ENCODE measurements at places on chromosomes 6 and 20.

DNA sequence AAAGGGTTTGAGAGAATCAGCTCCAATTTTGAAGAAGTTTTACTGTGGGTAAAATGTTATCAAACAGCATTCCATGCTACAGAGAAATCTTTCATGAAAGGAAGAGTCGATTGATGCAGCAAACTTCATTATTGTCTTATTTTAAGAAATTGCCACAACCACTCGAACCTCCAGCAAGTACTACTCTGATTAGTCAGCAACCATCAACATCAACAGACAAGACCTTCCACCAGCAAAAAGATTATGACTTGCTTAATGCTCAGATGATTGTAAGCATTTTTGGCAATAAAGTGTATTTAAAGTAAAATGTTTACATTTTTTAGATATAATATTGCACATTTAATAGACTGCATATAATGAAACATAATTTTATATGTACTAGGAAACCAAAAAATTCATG, 87.5 kb downstream of the AKAP7 start:
- DNase-seq: no peak

DNA sequence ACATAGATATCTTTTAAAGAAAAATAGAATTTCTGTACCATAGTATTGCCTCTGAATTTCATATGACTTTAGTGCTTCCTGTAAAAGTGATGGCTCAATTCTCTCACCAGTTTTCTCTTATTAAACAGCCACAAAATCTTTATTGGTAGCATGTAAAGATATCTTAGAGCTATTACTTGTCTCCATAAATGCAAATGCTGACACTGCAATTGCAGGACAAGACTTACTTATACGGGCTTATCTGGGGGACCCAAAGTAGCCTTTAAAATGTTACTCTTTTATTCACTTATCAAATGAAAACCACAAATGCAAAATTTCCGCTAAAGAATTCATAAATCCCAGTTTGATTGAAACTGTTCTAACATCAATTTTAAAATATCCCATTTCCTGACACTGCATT, 287.1 kb upstream of the SPTLC3 start:
- no peak for DNase-seq

GRCh38 chr20:5402903-5403531, 86.3 kb upstream of the PROKR2 start:
- no peak for DNase-seq

DNA sequence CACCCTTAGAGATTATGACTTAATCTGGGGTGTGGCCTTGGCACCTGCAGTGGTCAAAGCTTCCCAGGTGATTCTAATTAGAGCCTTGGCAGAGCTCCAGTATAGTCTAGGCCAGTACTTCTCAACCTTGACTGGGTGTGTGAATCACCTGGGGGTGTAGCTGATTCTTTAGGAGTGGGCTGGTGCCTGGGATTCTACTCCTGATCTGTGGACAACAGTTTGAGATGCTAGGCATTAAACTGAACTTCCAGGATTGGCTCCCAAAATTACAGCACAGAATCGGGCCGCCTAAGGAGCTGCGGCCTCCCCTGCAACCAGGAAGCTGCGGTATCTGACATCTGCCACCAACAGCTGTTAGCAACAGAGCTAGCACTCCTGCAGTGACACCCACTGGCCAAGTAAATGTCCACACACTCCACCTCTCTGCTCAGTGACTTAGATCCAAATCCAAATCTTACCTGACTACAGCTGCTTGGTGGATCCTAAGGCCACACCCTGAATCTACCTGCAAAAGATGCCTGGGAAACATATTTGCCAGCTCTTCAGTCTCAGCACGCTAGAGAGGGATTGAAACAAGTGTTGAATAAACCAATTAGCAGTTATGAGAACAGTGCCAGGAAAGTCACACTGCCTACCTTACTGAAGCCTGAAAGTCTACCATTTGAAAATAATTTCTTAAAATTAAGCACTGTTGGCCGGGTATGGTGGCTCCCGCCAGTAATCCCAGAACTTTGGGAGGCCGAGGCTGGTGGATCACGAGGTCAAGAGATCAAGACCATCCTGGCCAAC, 126.7 kb downstream of the UNC5CL start:
- peak; percentile 56 for DNase-seq

DNA sequence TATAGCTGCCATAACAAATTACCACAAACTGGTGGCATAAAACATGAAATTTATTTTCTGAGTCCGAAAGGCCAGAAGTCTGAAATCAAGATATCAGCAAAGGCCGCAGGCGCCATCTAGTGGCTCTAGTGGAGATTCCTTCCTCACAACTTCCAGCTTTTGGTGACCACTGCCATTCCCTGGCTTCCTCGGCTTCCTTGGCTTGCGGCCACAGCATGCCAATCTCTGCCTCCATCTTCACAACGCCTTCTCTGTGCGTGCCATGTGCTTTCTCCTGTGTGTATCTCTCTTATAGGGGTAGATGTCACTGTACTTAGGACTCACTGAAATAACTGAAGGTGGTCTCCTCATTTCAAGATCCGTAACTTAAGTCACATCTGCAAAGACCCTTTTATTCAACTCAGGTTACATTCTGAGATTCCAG, 5.4 kb upstream of the PLAGL1 start:
- no peak for DNase-seq

- DNase-seq: no peak
These were observed 67.2 kb upstream of the RNF146 start for GRCh38 chr6:127199470-127199869.

DNA sequence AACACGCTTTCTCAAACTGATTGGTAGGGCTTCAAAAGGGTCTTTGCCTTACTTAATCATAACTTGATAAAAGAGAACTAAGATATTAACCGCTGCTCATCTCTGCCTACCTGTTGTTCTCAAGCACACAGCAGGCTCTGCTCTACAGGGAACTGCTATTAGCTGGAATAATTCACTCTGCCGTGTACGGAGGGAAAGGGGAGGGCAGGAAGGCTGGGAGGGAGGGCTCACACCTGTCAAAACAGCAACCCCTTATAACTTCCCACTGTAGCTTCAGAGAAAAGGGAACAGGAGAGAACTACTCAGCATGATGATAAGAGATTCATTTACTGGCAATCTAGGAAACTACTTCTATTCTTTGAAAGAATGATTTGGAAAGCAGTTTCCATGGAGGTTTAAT, 75.1 kb downstream of the ZMYND8 start:
- no peak for DNase-seq

- no peak for DNase-seq
These were observed 152.4 kb upstream of the SNX9 start for GRCh38 chr6:157670466-157671186.

- no peak for DNase-seq
These were observed 263.0 kb downstream of the SMOC2 start for GRCh38 chr6:168703990-168704389.

DNA sequence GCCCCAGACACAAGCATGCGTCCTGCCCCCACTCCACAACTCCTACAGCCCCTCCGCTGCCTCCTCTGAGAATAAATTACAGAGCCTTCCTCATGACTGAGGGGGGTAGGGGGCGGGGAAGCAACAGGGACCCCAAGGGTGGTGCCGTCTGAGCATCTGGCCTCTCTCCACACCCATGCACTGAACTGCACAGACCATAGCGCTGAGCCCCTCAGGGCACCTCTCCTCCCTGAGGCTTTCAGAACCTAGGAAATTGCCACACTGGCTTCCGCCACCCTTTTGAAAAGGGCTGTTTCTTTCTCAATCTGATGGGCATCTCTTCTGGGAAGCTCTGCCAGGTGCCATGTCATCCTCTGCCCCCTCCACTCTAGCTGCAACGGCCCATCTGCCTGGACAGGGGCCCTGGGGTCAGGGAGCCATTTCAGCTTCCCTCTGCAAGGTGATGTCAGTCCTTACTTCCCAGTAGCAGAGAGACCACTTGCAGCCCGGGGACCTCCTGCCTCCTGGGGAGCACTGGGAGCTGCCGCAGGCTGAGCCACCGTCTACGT, 2.5 kb downstream of the CST7 start:
- DNase-seq: peak; percentile 95

DNA sequence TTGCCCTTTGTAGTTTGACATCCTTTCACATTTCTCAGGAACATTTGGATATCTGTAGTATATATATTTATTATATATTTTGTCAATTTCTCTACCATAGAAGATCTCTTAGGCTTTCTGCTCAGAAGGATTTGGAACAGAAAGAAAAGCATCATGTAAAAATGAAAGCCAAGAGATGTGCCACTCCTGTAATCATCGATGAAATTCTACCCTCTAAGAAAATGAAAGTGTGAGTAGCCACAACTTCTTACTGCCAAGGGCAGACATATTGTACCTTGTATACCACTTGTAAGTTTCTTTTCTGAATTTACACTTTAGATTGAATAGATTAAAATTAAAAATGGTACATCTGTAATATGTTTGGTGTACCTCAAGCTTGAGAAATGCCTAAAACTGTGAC, 31.2 kb downstream of the TPX2 start:
- DNase-seq: no peak

- no peak for DNase-seq
These were observed 27.6 kb downstream of the PREX1 start for GRCh38 chr20:48800177-48800576.

DNA sequence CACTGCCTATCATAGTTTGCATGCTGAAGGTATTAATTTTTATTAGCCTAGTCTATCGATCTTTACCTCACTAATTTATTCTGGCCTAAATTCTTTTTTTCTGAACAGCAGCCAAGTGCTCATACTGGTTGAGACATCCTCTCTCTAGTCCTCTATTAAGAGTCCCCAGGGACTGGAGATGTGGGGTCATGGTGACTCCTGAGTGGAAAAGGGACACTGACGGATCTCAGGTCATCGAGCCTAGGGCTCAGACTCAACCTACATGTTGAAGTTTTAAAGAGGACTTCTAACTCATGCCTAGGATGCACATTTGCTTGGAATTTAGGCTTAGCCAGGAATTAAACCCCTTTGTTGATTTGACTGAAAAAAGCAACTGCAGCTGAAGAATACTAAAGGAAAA, 378.1 kb downstream of the BTBD9 start:
- DNase-seq: no peak

- DNase-seq: no peak
These were observed 337.2 kb downstream of the SMOC2 start for GRCh38 chr6:168778201-168778600.

DNA sequence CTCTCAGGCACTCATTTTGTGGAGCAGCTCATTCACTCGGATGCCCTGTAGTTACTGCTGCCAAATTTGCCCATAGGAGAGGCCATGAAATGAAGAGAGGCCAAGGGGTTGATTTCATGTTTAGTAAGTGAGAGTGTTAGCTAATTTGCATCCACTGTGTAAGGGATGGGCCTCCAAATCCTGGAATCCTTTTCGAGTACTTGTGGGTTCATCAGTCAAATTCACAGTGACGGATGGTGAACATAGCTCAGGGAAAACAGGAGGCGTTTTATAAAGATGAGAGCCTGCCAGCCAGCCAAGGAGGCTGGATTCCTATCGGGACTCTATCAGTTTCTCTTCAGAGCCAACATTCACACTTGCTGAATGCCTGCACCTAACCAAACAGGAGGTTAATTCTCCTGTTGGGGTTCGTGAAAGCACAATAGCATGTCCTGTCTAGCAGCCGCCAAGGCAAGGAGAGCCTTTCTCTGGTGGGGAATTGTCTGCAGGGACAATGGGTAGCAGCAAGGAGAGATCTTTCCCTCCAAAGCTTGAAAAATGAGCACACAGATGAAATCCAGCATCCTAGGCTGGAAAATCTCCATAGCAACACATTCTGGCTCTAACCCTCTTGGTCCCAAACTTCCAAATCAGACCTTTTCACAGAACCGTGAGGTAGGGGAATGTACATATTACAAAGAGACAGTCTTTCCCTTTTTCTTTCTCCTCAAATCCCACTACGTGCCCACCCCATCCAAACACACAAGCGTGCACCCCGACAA, 231.4 kb upstream of the ECI2 start:
- no peak for DNase-seq

DNA sequence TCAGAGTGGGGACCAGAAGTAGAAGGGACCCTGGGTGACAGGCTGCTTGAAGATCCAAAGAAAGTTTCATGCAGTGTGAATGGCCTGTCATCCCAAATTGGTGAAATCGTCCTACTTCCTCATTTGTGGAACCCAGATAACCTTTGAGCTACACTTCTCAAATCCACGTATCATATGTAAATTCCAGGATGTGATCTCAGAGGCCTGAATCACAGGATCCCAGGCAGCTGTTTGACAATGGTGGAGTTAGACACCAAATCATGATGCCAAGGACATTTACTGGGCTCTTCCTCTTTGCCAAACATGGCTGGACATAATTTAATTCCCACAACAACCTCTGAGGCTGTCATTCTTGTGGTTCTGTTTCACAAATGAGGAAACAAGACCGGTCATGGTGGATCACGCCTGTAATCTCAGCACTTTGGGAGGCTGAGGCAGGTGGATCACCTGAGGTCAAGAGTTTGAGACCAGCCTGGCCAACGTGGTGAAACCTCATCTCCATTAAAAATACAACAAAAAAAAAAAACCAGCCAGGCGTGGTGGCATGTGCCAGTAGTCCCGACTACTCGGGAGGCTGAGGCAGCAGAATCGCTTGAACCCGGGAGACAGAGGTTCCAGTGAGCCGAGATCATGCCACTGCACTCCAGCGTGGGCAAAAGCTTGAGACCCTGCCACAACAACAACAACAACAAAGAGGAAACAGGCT, 39.9 kb upstream of the TTPAL start:
- DNase-seq: no peak

DNA sequence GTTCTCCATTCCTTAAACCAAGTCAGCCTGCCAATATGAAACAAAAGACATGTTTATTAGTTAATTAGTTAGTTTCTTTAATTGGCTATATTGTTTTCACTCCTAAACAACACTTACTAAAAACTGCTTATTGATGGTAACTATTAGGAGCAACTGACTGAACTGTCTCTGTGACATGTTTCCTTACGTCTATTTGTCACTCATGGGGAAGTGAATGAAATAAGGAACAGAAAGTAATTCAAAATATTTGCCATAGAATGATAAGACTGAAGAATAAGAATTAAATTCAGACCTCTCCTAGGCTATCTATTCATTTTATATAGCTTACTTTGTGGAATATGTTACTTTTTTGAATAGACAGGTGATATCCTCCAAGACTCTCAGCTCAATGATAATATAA, 217.2 kb downstream of the LAMA2 start:
- no peak for DNase-seq

DNA sequence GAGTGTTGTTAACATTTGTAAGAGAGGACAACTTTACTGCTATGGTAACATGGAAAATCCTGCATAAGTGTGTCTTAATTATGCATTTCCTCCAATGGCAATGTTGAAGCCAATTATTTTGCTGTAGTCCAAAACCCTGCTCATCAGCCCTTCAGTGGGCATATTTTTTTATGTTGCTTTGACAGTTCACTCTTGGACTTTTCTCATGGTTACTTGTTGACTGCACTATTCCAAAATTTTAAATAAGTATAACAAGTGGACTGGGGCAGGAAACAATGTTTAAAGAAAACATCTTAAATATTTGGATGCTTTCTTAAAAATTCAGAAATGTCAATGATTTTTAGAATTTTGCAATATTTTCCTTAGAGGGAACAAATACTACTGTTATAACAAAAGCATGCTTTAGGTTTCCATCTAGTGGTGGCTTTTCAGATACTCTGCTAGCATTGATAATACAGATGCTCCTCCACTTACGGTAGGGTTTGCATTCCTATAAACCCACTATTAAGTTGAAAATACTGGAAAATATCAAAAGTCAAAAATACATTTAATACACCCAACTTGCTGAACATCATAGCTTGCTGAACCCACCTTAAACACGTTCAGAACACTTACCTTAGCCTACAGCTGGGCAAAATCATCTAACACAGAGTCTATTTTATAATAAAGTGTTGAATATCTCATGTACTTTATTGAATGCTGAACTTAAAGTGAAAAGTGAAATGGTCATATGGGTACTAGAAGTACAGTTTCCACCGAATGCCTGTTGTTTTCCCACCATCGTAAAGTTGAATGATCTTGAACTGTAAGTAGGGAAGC, 86.4 kb downstream of the ADGRG6 start:
- no peak for DNase-seq

- DNase-seq: no peak
These were observed 476.9 kb downstream of the KHDRBS2 start for GRCh38 chr6:61809004-61809595.
